ENCODE measurements at places on chromosomes 6 and 20.

DNA sequence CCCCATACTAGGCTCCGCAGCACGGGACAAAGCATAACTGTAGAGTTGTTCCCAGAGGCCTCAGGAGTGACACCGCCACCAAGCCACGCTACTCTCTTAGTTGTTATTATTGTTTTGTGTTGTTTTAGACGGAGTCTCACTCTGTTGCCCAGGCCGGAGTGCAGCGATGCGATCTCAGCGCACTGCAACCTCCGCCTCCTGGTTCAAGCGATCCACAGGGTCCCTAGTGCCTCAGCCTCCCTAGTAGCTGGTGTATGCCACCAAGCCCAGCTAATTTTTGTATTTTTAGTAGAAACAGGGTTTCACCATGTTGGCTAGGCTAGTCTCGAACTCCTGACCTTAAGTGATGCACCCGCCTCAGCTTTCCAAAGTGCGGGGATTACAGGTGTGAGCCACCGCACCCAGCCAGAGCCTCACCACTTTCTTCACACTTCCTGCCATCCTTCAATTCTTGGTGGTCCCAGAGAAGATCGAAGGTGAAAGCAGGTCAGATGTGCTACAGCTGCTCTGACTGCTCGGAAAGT lies 11.8 kb downstream of the RPL7L1 start:
- no peak for DNase-seq

DNA sequence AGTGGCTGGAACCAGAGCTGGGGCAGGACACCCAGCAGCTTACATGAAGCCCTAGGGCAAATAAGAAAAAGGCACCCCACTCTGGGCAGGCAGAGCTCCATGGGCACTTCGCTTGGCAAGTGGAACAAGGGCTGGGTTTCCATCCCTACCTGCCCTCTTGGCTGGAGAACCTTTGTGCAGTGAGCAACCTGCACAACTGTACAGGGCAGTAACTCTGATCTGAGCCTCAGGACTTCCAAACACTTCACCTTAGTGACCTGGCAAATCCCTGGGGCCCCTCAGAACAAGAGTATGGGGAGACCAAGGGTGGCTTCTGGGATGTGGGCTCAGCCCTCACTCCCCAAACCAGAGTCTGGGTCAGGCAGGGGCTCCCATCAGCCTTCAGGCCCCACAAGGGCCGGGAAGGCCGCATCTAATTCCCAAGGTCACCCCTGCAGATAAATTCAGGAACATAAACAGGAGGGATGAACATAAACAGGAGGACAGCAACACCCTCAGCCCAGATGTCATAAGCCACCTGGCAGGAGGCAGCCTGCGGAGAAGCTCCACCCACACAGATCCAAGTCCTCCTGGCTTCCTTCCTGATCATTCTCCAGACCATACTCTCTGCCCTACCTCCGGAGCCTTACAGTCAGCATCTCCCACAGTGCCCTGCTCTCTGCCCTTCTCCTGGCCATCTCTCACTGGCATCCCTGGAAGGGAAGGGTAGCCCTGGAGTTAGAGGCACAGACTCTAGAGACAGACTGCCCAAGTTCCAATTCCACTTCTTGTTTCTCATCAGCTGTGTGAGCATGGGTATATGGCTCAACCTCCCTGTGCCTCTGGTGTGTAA lies 37.5 kb downstream of the HNF4A start:
- DNase-seq = no peak

DNA sequence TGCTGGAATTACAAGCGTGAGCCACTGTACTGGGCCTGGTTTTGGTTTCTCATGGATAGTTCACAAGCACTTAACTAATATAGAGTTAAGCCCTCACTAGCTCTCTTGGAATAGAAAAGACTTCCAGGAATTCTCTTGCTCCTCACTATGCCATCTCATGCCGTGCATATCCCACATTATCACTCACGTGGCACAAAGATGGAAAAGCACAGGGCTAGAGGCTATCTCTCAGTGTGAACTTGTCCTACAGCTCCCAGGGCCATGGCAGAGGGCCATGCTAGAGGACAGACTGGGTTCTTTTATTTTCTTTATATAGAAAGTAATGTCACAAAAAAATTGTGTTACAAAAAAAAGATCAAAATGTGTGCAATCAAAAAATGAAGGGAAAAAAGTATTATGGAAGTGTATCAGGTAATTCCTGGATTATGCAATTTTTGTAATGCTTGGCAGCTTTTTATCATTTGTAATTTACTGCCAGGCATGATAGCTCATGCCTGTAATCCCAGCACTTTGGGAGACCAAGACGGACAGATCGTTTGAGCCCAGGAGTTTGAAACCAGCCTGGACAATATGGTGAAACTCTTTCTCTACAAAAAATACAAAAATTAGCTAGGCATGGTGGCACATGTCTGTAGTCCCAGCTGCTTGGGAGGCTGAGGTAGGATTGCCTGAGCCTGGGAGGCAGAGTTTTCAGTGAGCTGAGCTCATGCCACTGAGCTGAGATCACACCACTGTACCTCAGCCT lies 6.4 kb upstream of the SLC2A12 start:
- DNase-seq = no peak

DNA sequence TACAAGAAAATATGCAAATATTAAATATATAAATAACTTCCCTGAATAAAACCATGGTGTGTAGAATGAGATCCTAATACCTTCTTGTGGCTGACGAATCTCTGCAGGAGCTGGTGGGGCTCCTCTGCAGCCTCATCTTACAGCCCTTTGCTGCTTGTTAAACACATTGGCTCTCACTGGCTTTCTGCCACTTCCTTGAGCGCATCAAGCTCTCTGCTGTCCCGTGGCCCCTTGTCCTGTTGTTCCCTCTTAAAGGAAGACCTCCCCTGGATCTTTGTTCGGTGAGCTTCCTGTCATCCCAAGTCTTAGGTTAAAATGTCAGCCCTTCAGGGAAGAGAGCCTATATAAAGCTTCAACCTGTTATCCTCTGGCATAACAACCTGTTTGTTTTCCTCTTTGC lies 519.6 kb downstream of the DOK5 start:
- DNase-seq = no peak

DNA sequence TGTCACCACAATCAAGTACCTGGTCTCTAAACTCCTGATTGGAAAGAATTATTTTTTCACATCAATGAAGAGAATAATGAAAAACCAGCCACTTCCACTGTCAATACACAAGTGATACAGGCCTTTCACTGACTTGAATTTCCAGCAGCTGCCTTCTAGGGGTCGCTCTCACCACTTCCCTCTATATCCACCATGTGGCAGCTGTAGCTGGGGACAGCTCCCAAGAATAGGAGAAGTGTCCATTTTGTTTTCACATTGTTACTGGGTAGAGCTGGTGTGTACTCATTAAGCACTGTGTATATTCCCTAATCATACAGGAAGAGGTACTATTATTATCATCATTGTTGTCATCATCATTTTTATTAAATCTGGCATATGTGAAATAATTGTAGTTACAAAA lies 438.4 kb upstream of the SPTLC3 start:
- no peak for DNase-seq

GRCh38 chr20:42018979-42019378 lies 400.8 kb upstream of the CHD6 start:
- no peak for DNase-seq

GRCh38 chr6:5498579-5498899 lies 237.2 kb downstream of the FARS2 start:
- no peak for DNase-seq

- no peak for DNase-seq
Observed at GRCh38 chr6:106612671-106613416, 16.5 kb downstream of the RTN4IP1 start.
